ENCODE measurements at places on chromosomes 12 and 14.

- DNase-seq = no peak
These were observed 43.5 kb downstream of the ERH start for GRCh38 chr14:69354383-69355153.

GRCh38 chr12:7322599-7322998, 18.7 kb downstream of the ACSM4 start:
- no peak for DNase-seq

DNA sequence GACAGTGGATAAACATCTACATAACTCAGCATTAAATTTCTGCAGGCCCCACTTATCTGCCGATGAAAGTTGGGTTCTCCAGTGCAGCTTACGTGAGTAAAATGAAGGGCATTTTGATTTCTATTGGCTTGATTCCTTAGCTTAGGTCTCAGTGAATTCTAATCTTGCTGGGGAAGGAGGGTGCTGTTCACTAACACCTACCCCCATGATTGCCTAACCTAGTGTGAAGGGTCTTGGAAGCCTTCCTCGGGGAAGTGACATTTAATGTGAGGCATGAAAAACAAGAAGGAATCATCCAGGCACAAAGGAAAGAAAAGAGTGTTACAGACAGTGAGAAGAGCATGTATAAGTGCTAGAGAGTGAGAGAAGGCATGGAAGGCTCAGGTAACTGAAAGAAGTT, 81.0 kb downstream of the DAAM1 start:
- no peak for DNase-seq

DNA sequence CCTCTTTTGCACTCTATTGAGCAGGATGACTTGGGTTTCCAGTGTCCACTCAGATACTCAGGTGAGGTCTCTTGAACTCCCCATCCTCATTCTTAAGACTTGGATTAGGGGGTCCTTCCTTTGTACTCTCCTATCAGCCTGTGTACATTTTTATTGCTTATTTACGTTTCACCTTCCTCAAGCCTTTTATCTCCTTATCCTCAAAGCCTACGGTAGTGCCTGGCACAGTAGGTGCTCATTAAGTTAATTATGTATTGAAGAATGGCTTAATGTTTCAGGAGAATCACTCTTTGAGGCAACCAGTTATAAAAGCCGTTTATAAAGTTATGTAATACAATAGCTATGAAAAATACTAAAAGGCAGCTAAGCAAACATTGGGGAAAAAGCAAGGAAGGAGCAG, 315.7 kb downstream of the NPAS3 start:
- DNase-seq = no peak

GRCh38 chr12:130966443-130967030, 12.8 kb downstream of the ADGRD1 start:
- no peak for DNase-seq

DNA sequence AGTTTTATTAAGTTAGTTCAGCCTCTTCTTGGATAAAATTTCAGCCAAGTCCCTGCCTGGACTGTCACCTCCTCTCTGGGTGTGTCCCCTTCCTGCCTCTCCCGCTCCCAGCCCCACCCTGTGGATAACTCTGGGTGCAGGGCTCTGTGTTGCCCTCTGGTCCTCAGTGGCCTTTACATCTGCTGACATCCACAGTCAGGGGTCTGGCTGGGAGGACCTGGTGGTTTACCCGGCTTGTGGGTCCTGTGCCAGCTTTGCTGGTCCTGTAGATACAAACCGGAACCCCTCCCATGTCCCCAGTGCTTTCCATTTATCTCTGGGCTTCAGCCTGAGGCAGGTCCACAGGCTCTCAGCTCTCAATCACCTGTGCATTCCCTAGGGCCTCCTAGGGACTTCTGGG, 28.9 kb upstream of the PLEKHG3 start:
- no peak for DNase-seq

- no peak for DNase-seq
These were observed 249.5 kb downstream of the SLC16A7 start for GRCh38 chr12:59845293-59845692.

GRCh38 chr12:22256605-22257004, 77.9 kb downstream of the ST8SIA1 start:
- no peak for DNase-seq

DNA sequence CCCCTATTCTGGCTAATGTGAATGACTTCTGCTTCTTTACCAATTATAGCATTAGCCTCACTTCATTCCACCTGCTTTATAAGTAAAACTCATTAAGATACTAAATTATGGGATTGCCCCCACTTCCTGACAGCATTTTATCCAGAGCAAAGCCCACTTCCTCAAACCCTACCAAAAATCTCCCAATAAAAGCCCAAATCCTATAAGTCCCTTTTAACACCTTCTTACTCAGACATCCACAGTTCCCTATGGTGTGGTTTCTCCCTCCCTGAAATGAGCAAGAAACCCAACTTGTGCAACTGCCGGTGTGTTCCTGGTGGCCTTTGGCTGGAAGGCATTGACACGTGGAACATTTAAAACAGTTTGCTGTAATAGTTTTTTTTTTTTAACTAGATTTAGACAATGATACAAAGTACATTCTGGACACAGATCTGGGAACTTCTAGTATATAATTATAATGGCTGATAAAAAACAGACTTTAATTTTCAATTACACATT, 53.1 kb downstream of the BRMS1L start:
- no peak for DNase-seq

GRCh38 chr14:100350276-100350926, 27.3 kb downstream of the SLC25A47 start:
- DNase-seq = no peak

DNA sequence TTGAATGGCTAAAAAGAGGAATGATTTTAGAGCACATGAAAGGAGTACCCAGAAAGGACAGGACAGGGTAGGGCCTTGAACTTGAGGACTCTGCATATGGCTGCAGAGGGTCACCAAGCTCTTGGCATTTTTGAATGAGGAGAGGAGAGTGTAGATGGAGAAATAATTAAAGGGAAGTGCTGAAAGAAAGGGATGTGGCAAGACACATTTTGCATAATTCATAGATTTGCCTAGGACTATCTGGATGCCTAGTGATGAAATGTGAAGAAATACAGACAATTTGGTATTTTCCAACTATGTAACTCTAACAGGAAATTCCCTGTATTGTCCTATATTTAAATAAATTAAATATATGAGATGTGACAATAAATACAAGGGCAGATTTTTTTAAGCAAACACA, 27.5 kb upstream of the MDM1 start:
- no peak for DNase-seq

DNA sequence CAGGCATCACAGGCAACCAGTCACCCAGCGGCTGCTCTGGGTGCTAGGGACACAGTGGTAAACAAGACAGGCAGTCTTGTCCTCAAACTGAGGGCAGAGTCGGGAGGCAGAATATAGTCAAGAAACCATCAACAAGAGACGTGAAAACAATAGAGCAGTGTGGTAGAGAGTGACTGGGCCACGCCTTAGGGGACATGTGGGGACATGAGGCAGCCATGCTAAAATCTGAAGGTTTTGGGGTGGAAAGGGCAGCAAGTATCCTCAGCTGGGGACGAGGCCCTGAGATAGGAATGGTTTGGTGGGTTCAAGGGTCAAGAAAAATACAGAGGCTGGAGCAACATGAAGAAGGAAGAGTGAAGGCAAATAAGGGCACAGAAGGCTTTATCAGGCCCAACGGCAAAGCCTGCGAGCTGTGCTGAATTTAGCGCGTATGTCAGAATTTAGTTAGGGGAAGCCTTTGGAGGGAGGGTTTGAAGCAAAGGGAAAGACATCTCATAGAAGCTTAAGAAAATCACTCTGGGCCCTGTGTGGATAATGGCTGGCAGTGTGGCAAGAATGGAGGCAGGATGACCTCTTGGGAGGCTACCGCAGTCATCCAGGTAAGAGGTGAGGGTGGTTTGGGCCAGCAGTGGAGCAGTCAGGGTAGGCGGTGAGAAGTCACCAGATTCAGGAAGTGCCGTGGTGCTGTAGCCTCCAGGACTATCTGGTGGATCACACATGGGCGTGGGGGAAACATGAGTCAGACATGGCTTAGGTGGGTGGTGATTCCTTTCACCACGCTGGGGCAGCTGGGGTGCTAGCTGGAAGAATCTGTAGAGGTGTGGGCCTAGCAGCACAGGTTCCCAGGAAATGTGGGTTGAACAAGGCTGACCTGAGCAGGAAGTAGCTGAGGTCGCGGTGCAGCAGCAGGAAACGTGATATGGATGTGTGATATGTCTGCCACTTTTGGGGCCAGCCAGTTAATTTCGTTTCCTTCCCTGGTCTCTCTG, 3.0 kb downstream of the EVL start:
- no peak for DNase-seq

DNA sequence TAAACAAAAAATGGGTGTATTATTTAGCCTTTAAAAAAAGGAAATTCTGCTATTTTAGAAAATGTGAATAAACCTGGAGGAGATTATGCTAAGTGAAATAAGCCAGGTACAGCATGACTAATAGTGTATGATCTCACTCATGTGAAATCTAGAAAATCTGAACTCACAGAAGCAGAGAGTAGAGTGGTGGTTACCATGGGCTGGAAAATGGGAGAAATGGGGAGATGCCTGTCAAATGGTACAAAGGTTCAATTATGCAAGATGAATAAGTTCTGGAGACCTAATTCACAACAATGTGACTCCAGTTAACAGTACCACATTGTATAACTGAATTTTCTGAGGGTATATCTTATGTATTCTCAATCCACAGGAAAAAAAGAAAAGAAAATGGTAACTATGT, 17.4 kb upstream of the LEMD3 start:
- DNase-seq = no peak

DNA sequence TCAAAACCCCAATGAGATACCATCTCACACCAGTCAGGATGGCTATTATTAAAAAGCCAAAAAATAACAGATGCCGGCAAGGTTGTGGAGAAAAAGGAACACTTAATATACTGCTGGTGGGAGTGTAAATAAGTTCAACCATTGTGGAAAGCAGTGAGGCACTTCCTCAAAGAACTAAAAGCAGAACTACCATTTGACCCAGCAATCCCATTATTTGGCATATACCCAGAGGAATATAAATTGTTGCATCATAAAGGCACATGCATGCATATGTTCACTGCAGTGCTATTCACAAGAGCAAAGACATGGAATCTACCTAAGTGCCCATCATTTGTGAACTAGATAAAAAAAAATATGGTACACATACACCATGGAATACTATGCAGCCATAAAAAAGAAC, 59.9 kb downstream of the MGST1 start:
- no peak for DNase-seq

GRCh38 chr12:59780605-59781135, 184.8 kb downstream of the SLC16A7 start:
- DNase-seq = no peak

- no peak for DNase-seq
These were observed 22.2 kb upstream of the ABCD4 start for GRCh38 chr14:74324931-74325361.

DNA sequence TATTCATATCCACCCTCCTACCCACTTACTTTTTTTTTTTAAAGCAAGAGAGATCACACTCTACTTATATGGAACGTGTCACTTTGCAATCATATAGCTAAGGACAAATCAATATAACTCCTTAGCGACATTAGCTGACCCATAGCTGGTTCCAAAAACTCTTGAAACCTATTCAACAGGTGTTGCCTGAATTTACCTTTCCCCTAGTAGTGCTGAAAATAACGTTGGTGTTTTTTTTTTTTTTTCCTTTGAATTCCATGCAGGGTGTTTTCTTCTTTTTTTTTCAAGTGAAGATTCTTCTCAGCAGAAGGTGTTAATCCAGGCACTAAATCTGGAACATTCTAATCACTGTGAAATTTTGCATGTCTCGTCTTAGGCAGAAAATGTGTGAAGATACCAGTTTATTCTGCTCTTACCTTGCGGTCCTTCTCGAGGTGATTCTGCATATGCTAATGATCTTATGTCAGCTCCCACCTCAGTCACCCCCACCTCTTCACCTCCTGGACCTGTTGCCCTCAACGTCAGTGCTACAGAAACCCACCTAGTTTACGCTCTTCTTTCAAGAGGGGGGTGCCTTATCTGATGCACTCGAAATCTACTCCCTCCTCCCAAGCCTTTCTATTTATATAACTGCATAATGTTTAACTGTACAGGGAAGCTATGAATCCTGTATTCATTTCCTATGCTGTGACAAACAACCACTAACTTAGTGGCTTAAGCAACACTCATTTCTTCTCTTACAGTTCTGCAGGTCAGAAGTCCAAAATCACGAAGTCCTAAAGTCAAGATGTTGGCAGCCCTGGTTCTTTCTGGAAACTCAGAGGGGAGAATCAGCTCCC, 7.1 kb upstream of the VPS37B start:
- DNase-seq = no peak

DNA sequence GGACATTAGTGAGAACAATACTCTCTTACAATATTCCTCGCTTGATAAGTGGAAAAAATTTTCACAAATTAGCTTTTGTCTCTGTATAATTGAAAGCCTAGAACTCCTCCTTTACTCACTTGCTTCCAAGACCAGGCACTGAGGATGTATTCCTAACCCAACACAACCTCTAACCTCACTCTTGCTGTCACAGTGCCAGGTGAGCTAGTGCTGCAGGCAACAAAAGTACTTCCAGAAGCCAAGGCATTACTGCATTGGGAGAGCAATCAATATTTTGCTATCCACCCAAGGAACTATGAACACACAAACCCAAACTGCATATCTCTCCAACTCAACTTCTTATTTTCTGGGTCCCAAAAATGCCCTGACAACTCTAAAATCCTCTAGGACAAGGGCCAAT, 1081.0 kb downstream of the VRK1 start:
- DNase-seq = no peak

- DNase-seq = no peak
These were observed 331.5 kb downstream of the LRIG3 start for GRCh38 chr12:58588770-58589169.

- no peak for DNase-seq
These were observed 22.2 kb downstream of the VCPKMT start for GRCh38 chr14:50094056-50094755.

GRCh38 chr12:28973491-28973890, 175.6 kb upstream of the FAR2 start:
- no peak for DNase-seq

DNA sequence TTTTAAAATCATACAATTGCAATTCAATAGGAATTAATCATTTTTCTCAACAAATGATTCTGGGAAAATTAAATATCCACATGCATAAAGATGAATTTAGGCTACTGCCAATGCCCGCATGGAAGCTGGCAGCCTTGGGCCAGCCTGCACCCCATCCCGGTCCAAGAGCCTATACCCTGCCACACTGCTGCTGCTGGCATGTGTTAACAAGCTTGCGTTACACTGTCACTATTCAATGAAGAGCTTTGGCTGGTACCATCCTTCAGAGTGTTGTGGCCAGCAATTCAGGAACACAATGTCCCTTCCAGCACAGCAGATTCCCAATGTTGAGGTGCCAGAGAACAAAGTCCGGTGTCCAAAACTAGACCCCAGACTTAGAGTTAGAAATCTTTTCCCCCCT, 13.6 kb upstream of the TAS2R14 start:
- DNase-seq = no peak
